Large intestine (tissue), 12 donors: ENCODE measurements at places on chromosomes 1 and 21. TPM values are rescaled to one million over a fixed set of nuclear protein-coding genes. Genes with fewer than 3 reads are reported as not detected.

S100A3 gene
- polyA plus RNA-seq = not detected

FCRL2 gene
- polyA plus RNA-seq = 0.15 TPM

FCRLB gene
- 0.60 TPM for polyA plus RNA-seq

HSPB7 gene
- 13.2 TPM for polyA plus RNA-seq
